Activated CD8-positive, alpha-beta T cell treated with anti-CD3 and anti-CD28 coated beads for 36 hours (primary cell): ENCODE measurements at places on chromosomes 7 and 10. TPM values are rescaled to one million over a fixed set of nuclear protein-coding genes. Genes with fewer than 3 reads are reported as not detected.

The EGR2 gene
- total RNA-seq, result 46.6 TPM

The OR2A7 gene
- total RNA-seq, result 2.0 TPM

The AGFG2 gene
- total RNA-seq, result 45.6 TPM

The CNNM1 gene
- total RNA-seq, result 1.2 TPM

The TRIM74 gene
- not detected for total RNA-seq

The ERVW-1 gene
- total RNA-seq, result not detected
